ENCODE measurements at places on chromosomes 2 and 18. TPM values are rescaled to one million over a fixed set of nuclear protein-coding genes. Genes with fewer than 3 reads are reported as not detected.

EPC2 gene
- 18.2 TPM for total RNA-seq

CAPN14 gene
- under 0.01 TPM for total RNA-seq

FN1 gene
- total RNA-seq: 808 TPM

DARS1 gene
- 118 TPM for total RNA-seq

G6PC2 gene
- total RNA-seq: not detected

UGT1A3 gene
- total RNA-seq: not detected

CD207 gene
- total RNA-seq: not detected

DOK6 gene
- 7.3 TPM for total RNA-seq

RBM44 gene
- total RNA-seq: 0.14 TPM

CNGA3 gene
- total RNA-seq: not detected

KLHL41 gene
- total RNA-seq: 0.85 TPM

EFHD1 gene
- total RNA-seq: not detected

LINC00305 gene
- not detected for total RNA-seq

SERPINB10 gene
- not detected for total RNA-seq

TNFAIP6 gene
- 104 TPM for total RNA-seq

AQP4 gene
- total RNA-seq: not detected

AQP12A gene
- not detected for total RNA-seq

MDH1 gene
- total RNA-seq: 185 TPM

MAPRE3 gene
- 3.1 TPM for total RNA-seq

ALPP gene
- total RNA-seq: not detected

FNDC4 gene
- total RNA-seq: 11.9 TPM

CPLX4 gene
- not detected for total RNA-seq

SGPP2 gene
- total RNA-seq: not detected

SPDYA gene
- total RNA-seq: 0.71 TPM

UGT1A4 gene
- not detected for total RNA-seq

HDAC4 gene
- total RNA-seq: 15.5 TPM

VAMP5 gene
- total RNA-seq: 32.8 TPM

RIT2 gene
- total RNA-seq: not detected

GKN1 gene
- total RNA-seq: not detected

KIF3C gene
- total RNA-seq: 7.0 TPM

HSPD1 gene
- total RNA-seq: 183 TPM

TTN gene
- under 0.01 TPM for total RNA-seq

RTP5 gene
- not detected for total RNA-seq

PCARE gene
- total RNA-seq: not detected

TMEM131 gene
- total RNA-seq: 20.2 TPM

SLC4A3 gene
- 2.1 TPM for total RNA-seq

AMER3 gene
- total RNA-seq: not detected

CFC1 gene
- total RNA-seq: not detected

HDLBP gene
- 1,715 TPM for total RNA-seq

SLC16A14 gene
- 4.1 TPM for total RNA-seq

BIN1 gene
- total RNA-seq: 140 TPM

C2orf74 gene
- total RNA-seq: 14.6 TPM

NIF3L1 gene
- total RNA-seq: 19.1 TPM

RNF125 gene
- 0.28 TPM for total RNA-seq

SPP2 gene
- total RNA-seq: not detected

ANKRD62 gene
- not detected for total RNA-seq

RNU2-63P gene
- total RNA-seq: 325 TPM

HOXD10 gene
- 0.18 TPM for total RNA-seq

ACTG2 gene
- 20.1 TPM for total RNA-seq

PRKAG3 gene
- total RNA-seq: not detected

PLB1 gene
- 1.4 TPM for total RNA-seq

POTEC gene
- under 0.01 TPM for total RNA-seq

SLC11A1 gene
- 0.14 TPM for total RNA-seq

OR6B2 gene
- not detected for total RNA-seq

RBKS gene
- total RNA-seq: 1.6 TPM

TMEM247 gene
- not detected for total RNA-seq

Data from smooth muscle cell of bladder (primary cell).